NCI-H1694 treated with DMSO at 0.1 percent for 48 hours (cell line): ENCODE measurements at places on chromosomes 13 and 19.

- no peak for DNase-seq
These were observed 30.3 kb downstream of the ADPRHL1 start for GRCh38 chr13:113422807-113423519.

GRCh38 chr19:31351056-31351854 lies 2.0 kb upstream of the TSHZ3 start:
- no peak for DNase-seq

GRCh38 chr19:41324231-41324702 lies 14.3 kb downstream of the CCDC97 start:
- DNase-seq, result no peak

DNA sequence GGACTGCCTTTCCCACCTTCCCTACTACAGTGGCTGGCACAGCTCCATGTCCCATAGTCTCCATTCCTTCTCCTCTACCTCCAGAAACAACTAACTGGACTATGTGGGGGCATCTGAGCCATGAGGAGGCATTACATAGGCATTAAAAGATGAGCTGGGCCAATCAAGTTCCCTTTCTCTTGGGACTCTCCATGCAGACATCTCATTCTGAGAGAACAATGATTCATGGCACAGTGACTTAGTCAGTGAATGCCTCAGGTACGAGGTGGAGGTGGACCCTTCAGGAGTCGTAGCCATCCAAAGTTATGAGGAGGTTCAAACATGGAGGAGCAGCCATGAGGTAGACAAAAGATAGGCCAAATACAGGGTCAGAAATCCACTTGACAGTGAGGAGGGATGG lies 70.0 kb downstream of the GPC6 start:
- no peak for DNase-seq

- no peak for DNase-seq
These were observed 11.5 kb upstream of the SPART start for GRCh38 chr13:36357692-36358091.

DNA sequence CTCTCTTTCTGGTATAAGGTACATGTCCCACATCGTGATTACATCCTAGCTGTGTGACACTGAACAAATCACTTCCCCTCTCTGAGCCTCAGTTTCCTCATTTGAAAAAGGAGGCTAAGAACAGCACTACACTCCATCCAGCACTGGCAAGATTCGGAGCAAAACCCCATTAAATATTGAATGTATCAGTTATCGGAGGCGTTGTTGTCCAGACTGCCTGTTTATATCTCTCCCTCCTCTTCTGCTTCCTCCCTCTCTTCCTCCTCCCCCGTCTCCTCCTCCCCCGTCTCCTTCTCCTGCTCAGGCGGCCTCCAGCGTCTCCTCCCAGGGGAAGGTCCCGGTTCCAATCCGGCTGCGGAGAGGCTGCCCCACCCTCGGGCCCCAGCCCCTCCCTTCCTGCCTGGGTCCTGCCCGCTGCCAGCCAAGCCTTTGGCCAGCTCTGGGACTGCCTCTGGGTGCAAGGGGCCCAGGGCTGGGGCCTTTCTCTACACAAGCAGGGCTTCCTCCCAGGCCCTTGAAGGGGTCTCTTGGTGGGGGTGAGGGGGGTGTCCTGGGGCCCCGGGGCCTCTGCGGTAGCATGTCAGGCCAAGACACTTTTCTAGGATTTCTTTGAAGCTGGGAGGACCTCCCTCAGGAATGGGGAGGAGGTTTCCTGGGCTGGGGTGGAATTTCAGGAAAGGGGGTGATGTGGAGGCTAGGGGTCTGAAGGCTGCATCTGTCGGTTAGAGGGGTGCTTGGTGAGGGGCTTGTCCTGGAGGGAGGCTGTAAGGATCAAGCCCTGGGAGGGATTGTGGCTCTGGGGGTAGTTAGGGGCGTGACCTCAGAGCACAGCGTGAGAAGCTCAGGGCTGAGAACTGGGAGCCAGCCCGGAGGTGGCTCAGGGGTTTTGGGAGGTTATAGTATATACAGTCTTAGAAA lies 1.9 kb downstream of the RRAS start:
- no peak for DNase-seq

DNA sequence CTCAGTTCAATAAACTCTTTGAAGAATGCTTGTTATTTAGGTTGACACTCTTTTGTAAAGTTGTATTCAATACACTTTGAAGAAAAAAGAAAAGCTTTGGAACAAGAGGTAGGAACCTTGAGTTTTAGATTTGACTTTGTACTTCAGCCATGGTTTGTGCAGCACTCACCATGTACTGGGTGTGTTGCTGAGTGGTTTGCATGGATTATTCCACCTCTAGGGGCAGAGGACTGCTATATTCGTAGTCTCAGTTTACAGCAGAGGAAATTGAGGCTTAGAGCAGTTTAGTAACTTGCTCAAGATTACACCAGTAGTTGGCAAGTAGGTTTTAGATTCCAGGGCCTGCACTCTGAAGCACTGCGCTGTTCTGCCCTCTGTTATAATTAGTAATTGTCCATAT lies 68.8 kb downstream of the DNAJC3 start:
- no peak for DNase-seq
